ENCODE measurements at places on chromosomes 2 and 18.

DNA sequence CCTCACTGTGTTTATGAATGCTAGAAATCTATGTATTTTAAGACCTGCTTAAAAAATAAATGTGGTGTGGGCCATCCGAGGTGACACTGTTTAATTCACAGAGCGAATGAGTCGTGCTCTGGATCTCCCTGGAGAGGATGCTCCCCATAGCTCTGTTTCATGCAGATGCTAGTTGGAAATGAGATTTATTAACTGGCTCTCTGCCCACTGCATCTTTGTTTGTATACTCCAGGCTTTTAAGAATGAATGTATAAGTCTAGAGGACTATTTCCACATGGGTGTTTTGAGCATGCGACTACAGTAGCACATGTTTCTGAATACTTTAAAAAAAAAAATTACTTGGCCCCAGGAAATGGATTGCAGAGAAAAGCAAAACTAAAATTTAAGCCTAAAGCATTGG, 3.9 kb downstream of the MAPRE2 start:
- no peak for DNase-seq

GRCh38 chr2:158689391-158689790, 105.7 kb upstream of the DAPL1 start:
- no peak for DNase-seq

- no peak for DNase-seq
Measured at GRCh38 chr2:215930505-215931253, 82.7 kb downstream of the MREG start.

DNA sequence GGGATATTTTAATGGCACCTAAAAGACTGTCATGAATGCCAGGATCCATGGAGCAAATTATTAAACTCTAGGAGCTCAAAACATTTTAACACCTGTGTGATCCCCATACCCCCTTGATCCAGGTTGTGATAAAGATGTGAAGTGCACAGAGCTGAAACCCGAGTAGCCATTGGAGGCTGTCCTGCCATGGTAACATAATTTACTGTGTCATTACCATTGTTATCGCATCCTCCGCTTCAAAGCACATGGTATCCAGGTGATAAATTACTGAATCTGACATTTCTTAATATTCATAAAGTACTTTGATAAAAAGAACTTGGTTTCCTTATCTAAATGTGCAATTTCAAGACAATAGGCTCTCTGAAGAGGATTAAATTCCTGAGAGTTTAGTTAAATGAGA, 109.3 kb downstream of the CHST9 start:
- DNase-seq = no peak

- DNase-seq = no peak
Measured at GRCh38 chr18:77222464-77222863, 27.2 kb upstream of the GALR1 start.

- DNase-seq = peak; percentile 26
Measured at GRCh38 chr2:199457147-199458008, at the start of gene SATB2. SATB2 (minus strand) TSS chr2:199457939; CDS start chr2:199456037, 1,902 bp downstream.

DNA sequence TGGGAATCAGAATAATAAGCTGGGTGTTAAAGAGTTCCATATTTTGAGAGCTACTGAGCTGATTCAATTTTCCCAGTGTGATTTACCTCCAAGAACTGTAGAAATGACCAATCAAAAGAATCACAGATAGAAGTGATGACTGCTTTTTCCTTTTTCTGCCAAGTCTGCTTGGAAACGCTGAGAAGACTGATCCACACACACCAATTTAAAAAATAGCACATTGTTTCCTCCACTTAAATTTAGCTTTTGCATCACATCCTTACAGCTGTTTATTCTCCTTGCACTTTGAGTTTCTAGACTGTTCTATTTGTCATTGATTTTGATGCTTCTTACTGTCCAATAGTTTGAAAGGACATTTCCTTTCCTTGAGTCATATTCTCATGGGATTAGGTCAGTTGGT, 590.3 kb upstream of the CHAC2 start:
- DNase-seq = no peak

- DNase-seq = no peak
Measured at GRCh38 chr2:7281231-7282201, 364.3 kb downstream of the RNF144A start.

- no peak for DNase-seq
Measured at GRCh38 chr2:121902171-121902591, 146.7 kb downstream of the TSN start.

DNA sequence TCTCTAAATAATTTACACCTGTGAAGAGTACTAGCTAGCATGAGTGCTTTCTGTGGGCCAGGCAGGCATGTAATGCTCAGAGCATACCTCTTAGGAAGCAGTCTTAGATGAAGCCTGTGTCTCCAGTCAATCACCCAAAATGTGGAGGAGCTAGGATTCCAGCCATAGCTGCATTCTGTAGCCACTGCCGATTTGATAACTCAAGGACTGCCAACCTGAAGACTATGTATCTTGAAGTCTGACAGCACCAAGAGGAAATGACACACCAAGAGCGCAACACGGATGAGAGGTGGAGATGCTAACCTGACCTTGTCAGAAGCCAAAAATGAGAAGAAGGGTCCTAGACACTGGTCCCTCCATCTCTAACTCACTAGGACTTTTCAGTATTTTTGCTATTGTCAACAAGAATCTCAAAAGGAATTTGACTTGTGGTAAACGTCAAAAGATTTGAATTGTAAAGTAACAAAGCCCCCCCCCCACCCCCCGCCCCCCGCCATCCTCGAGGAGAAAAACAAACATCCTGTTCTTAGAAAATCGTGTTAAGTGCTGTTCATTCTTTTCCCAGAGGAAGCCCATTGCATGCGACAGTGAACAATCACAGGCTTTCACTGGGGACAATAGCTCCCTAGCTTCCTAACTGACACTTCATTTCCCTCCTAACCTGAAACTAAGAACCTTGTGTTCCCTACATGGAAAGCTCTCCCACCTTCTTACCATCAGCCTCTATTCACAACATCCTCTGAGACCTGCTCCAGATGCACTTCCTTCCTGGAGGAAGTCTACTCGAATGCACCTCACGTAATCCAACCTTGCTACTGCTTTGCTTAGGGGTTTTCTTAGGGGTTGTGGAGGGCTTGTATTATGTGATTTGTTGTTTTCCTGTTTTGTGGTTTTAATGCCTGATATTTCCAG, 14.7 kb downstream of the CDC42EP3 start:
- DNase-seq = no peak

DNA sequence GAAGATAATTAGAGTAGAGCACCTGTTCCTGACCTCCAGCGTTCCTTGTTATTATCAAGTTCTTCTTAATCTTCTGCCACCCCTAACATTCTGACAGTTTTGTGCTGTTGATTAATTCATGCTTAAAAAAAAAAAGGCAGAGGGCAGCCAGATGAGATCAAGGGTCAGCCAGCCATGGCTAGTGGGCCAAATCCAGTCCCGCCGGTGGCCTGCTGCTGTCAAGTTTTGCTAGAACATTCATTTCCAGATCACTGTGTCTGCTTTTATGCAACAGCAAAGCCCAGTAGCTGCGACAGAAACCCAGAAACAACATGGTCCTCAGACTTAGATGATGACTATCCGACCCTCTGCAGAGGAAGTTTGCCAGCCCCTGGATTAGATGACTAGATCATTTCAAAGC, 101.6 kb downstream of the RNF144A start:
- no peak for DNase-seq

DNA sequence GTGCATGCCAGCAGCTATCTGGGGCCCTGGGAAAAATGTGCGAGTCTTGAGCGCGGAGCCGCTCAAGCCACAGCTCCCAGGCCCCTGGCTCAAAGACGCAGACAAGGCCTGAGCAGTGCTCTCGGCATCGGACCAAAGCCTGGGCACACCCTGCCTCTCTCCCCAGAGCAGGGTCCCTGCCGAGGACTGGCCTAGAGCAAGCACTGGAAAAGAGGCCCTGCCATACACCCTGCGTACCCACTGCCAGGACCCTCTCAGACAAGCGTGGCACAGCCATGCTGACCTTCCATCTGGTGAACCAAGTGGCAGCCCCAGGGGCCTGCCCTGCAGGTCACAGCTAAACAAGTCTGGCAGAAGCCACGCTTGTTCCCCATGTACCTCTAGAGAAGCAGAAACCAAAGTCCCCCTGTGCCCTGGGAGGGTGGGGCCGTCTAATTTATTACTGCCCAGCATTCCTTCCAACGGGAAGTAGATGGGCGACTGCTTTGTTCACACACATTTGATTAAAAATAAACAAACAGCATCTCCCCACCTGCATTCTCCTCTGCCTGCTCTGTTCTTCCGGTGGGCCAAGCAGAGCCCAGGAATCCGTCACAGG, 14.0 kb downstream of the STK25 start:
- no peak for DNase-seq

DNA sequence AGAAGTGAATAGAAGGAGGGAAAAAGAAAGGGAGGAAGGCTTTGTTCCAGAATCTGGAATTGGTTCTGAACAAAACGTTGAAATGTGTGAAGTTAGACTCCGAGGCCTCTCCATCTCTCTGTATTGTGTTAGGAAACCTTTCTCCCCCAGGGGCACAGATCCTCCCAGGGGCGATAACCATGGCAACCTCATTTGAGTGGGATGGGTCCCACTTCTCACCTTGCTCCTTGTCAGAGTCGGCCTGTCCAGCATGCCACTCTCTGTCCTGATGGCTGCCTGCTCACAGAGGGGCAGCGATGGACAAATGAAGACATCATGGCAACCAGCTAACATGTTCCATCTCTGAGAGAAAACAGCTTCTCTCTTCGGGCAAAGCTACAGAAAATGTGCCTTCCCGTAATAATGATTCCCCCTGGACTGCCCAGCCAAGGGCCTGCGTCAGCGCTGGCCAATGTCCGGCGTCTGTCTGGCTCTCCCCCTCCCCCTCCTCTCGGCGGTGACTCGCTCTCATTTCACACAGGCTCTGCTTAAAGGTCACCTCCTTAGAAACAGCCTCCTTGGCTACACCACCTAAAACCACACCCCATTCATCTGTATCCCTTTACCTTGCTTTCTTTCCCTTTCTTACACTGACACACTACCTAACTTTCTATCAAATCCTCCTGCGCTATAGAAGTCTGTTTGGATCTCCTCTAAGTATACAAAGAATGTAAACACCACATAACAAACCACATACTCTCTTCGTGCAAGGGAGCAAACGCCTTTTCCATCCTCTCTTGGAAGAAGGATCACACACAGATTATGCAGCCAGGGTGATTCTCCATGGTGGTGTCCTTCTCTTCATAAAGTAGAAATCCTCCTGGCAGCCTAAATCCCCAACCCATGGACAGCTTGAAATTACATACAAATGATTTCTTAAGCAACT, 32.1 kb upstream of the TTC39C start:
- no peak for DNase-seq

DNA sequence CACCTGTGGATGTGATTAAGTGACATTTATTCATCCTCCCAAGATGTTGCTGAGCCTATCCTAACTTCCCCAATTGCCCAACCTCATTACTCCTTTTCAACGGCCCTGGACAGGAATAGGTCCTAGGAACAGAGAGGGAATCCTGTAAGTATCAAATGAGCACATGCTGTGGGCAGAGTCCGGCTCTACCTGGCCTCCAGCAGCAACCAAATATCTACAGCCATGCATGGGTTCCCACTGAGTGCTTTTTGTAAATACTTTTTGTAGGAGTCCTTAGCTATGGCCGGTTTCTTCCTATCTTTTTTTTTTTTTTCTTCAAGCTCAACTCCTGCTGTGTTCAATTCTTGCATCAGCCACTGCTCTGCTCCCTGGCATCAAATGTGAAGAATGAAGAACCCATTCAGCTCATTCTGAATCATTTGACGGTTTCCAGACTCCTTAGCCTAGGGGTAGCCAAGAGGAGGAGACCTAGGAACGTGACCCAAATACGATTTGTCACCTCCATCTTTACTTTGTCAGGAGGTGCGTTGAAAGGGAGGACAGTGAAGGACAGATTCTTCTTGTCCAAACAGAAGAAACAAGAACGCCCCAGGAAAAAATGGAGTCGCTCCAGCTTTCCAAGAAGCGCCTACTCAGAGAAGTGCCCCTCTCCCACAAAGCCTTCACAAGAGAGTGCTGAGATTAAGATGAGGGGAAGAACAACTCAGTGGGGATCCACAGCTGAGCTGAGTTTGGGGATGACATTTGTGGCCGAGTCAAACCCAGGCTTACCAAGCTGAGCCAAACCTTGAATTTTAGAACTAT, 46.7 kb upstream of the LCLAT1 start:
- DNase-seq = no peak

DNA sequence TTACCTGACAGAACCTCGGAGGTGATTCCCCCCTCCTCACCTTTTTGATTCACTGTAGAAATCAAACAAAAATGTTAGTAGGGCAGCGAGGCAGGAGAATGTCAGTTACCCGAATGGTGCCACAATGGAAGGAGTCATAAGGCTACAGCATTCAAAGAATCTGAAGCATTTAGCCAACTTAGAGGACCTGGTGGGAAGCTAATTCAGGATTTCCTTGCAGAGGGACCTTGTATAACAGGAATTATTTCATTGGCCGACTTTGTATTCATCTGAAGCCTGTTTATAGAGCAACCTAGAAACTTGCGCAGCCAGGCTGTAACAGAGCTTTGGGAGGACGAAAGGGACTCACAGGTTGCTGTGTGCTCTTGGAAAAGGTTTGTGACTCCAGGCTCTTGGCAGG, 129.1 kb upstream of the MMADHC start:
- DNase-seq = no peak

- no peak for DNase-seq
Measured at GRCh38 chr2:201696151-201696659, 2.2 kb downstream of the MPP4 start.

DNA sequence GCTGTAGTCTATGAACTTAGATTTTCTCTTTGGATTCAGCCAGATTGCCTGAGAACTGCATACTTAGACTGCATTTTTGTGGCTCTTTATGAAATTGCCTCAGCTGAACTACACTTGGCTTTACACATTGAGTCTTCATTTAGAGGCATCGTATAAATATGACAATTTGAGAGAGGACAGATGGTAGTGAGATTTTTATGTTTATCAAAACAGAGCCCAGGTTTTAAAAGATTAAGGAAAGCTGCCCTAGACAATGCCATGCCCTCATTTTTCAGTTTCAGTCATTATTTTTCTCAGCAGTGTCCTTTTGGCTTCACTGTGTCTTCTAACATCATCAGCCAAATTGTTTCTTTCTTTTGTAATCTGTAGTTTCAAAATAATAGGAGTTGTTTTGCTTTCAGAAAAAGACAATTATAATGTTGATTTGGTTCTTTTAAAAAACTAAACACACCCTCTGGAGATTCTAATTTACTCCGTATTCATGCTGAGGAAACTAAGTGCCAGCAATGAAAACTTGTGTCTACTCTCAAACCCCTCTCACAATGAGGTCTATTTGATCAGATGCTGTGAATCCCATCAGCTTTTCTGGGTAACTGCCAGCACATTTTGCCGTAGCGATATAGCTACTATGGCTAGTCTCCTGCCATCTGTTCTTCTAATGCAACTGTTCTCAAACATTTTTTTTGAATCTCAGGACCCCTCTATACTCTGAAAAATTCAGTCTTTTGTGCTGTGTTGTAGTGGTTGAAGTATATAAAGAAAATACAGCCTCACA, 46.2 kb downstream of the TWSG1 start:
- DNase-seq = no peak

DNA sequence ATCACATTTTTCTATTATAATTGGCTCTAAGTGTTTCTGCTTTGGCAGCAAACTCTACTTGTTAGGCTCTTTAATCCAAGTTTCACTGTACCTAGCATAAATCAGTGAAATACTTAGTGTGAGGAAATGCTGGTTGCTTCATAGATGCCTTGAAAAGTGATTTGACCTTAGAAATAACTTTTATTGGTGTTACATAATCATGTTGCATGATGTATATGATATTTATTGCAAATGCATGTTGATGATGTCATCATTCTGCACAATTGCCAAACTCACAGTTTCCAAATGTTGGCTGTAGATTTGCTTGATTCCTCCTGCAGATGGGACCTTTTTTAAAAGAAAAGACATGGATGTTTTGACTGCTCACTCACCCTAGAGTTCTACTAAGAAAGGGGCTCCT, 137.6 kb upstream of the BCL2L11 start:
- no peak for DNase-seq

Data from GM12891 (cell line).